ENCODE measurements at places on chromosomes 7 and 10. TPM values are rescaled to one million over a fixed set of nuclear protein-coding genes. Genes with fewer than 3 reads are reported as not detected.

The UPK3B gene
- 34.9 TPM for total RNA-seq

The ABCB8 gene
- 25.4 TPM for total RNA-seq

The ANXA8L1 gene
- 321 TPM for total RNA-seq

The TMEM270 gene
- total RNA-seq = not detected

The ZNF365 gene
- total RNA-seq = 4.7 TPM

The NT5C3A gene
- total RNA-seq = 13.1 TPM

The EVX1 gene
- total RNA-seq = not detected

The SLC26A5 gene
- 0.19 TPM for total RNA-seq

The ZNF511 gene
- total RNA-seq = 26.7 TPM

The CDC14C gene
- total RNA-seq = not detected

All from esophagus squamous epithelium (tissue), 5 donors.